ENCODE measurements at places on chromosomes 6 and 20.

DNA sequence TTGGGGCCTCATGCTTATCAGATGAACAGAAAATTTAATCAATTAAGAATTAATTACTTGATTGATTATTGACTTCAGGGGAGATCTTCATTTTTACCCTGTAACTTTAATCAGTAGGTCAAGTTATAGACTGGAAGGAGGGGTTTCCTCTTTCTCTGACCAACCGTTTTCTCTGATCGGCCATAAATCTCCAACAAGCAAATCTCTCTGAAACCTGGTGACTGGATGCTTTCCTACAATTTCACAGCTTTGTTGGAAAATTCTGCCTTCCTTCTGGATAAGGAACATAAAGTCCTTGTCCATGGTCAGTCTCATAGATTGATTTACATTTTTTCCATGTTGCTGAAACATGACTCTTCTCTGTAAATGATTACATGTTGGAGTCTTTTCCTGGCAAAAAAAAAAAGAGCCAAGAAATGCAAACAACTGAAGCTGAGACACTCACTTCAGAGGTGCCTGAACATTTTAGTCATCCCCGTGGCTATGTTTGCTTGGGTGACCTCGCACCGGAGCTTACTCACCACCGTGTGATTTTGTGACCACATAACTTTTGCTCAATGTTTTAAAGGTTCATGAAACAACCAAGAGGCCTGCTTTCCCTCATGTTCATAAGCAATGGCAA, 31.0 kb downstream of the IRF4 start:
- DNase-seq, result peak; percentile 48

- no peak for DNase-seq
Observed at GRCh38 chr6:71433441-71433840, 144.8 kb downstream of the OGFRL1 start.

- no peak for DNase-seq
Observed at GRCh38 chr6:21891080-21891479, 297.5 kb downstream of the SOX4 start.

DNA sequence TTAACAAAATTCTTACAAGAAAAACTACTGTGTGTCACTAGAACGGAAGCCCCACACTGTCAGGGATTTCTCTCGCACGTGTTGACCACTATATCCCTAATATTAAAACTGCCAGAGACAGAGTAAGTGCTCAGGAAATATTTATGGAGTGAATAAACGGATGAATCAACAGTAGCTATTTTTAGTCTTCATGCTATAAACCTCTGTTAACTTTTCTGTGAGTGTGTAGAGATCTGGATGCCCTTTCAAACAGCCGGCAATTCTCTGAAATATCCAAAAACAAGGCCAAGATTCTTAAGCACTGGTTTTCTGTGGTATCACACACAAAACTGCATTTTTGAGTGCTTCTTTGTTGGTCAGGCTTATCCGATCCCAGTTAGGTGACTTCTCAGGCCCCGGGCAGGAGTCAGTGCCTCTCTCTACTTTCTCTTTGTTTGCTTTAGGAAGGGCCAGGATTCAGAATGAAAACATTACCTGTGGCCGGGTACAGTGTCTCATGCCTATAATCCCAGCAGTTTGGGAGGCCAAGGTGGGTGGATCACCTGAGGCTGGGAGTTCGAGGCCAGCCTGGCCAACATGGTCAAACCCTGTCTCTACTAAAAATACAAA, 15.7 kb downstream of the ATP9A start:
- DNase-seq, result no peak

DNA sequence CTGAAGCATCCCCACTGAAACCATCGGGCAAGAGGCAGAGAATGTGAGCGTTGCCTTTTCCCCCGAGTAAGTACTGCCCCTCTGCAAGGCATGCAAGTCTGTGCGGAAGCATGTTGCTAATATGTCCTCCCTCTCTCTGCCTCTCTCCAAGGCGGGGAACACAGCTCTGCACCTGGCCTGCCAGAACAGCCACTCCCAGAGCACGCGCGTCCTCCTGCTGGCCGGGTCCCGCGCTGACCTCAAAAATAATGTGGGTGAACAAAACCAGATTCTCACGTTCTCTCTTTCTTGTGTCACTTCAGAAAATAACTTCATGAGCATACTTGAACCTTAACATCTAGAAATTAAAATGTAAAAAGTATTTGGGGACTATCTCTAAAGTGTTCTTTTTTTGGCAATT, 26.4 kb downstream of the LYRM2 start:
- no peak for DNase-seq

- DNase-seq, result no peak
Observed at GRCh38 chr6:138528137-138528536, 28.8 kb upstream of the NHSL1 start.

DNA sequence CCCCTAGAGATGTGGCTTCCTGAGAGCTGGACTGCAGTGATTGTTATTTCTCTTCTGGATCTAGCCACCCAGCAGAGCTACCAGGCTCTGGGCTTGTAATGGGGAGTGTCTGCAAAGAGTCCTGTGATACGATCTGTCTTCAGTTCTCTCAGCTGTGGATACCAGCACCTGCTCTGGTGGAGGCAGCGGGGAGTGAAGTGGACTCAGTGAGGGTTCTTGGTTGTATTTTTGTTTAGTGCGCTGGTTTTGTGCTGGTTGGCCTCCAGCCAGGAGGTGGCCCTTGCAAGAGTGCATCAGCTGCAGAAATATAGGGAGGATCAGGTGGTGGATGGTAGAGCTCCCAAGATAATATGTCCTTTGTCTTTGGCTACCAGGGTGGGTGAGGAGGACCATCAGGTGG, 33.7 kb downstream of the PAX1 start:
- no peak for DNase-seq

DNA sequence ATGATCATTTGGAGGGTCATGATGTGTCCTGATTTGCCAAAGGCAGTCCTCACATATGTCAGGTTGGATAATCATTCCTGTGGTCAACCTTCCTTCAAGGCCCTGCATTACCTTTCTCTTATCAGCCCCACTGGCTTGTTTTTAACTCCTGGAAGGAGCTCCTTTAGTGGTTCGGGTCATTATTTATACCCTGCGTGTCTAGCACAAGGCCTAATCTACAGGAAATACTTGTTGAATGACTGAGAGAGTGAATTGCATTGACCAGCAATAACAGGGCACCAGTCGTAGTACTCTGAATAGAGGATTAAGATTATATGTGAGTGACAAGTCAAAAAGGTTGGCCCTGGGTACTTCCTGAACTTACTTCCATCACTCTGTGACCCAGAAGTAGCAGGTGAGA, 4.5 kb downstream of the HIVEP2 start:
- DNase-seq, result no peak

- no peak for DNase-seq
Observed at GRCh38 chr6:150426198-150426597, 57.4 kb downstream of the IYD start.

DNA sequence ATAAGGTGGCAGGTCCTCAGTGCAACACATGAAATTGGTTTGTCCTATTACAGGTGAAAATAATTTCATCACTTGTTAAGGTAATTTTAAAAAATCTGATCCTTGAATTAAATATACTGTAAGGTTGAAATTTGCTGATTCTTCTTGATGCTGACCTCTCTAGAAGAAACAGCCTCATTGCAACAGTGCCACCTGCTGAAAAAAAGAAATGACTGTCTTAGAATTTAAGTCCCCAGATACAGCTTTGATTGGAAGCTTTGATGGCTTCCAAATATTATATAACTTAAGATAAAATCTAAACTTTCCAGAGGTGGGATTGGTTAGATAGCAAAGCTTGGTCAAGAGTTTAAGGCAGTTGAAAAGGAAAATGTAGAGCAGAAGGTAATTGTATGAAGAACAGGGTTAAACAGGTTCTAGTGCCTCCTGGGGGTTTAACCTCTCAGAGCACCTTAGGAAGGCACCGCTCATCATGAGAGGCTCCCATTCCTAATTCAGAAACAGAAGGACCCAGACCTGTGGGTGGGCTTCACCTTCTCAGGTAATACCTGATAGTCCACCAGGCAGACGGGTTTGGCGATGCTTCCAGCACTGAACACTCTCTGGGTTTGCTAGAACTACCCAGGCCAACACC, 401.0 kb downstream of the PAX1 start:
- DNase-seq, result no peak

DNA sequence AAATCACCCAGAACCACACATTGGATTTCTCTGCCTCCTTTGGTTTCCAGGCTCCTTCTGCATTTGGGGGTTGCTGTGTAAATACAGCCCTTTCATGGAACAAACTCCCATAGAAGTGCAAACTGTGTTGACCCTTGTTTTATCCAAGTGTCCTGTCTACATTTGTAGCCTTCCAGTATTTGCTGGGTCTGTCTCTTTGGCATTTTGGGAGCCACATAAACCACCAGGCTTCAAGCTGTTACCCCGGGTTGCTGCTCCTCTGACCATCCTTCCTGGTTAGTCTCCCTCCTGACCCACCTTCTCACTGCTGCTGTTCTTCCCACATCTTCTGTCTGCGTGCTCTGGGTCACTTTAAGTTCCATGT, 7.6 kb upstream of the MTHFD1L start:
- DNase-seq, result no peak

DNA sequence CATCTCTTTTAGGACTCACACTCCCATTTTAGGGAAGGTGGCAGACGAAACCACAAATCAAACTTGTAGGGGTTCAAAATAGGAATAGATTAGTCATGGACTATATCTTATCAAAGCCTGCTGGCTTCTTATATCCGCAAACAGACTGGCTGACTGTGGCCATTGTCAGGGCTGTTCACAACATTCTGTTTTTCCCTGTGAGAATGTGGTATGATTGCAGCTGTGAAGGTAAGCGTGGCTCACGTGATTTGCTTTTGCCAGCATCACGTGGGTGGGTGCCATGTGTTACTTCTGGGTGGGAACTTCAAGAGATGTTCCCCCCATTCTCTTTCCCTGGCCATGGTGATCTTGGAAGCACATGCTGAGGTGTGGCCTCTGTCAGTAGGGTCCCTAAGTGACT, 5.9 kb downstream of the IP6K3 start:
- DNase-seq, result no peak

DNA sequence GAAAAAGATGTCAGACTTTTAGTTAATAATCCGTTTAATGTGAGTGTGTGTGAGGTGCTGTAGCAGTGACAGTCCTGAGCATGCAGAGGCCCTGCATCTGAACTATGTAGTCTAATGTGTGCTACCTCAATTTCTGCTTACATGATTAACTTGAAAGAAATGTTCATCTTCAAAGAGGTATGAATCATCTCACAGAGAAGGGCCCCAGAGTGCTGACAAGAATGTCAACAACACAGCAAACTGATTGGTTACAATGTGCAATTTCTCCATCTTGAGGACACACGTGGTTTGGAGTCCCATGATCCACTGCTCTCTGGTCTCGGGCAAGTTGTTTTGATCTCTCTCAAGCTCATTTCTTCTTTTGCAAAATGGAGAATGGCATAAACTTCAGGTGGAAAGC, 61.7 kb upstream of the EMILIN3 start:
- no peak for DNase-seq

GRCh38 chr6:144219056-144219685, 66.0 kb upstream of the UTRN start:
- DNase-seq, result no peak

DNA sequence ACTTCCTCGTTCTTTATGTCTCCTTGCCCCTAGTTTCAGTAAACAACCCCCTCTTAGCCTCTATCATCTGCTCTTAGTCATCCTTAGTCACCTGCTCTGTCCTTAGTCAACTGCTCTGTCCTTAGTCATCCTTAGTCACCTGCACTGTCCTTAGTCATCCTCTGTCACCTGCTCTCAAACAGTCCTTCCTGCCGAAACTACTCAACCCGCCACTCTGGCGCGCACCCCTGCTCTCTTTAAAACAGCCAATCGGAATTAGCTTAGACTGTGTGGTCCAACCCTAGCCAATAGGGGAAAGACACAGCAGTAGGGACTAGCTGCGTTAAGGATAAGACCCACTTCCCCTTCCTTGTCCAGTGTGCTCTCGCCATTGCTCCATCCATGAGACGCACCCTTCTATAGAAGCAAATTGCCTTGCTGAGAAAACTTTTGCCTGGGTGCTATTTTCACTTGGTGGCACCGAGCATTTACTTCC, 73.9 kb downstream of the BACH2 start:
- DNase-seq, result no peak

DNA sequence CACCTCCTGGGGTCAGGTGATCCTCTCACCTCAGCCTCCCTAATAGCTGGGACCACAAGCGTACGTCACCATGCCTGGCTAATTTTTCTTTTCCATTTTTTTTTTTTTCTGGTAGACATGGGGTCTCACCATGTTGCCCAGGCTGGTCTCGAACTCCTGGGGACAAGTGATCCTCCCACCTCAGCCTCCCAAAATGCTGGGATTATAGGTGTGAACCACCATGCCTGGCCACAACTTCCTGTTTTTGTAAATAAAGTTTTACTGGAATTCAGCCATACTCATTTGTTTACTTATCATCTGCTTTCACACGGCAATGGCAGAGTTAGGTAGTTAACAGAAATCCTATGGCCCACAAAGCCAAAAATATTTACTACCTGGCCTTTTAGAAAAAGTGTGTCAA, 7.8 kb upstream of the RUNX2 start:
- DNase-seq, result no peak

GRCh38 chr6:161439093-161439492, 165.2 kb upstream of the AGPAT4 start:
- no peak for DNase-seq

DNA sequence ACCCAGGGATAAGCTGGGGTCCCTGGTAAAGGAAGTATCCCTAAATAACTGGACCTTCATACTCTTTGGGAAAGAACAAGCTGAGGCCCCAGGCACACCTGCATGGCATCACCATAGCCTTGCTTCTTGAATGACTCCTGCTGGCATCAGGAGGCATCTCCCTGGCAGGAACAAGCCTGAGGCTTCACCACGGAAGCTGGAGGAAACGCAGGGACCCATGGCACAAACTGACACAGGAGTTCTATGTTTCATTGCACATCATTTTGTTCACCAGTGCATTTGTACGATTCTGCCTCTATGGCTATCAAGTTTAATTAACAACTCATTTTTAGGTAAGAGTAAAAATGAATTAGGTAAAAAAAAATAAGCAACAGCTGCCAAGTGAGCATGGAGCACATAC, 619 bp upstream of the PDE7B start:
- no peak for DNase-seq

- DNase-seq, result no peak
Observed at GRCh38 chr6:30880698-30881252, 3.5 kb upstream of the DDR1 start.

GRCh38 chr6:79064635-79065034, 13.4 kb downstream of the PHIP start:
- no peak for DNase-seq

DNA sequence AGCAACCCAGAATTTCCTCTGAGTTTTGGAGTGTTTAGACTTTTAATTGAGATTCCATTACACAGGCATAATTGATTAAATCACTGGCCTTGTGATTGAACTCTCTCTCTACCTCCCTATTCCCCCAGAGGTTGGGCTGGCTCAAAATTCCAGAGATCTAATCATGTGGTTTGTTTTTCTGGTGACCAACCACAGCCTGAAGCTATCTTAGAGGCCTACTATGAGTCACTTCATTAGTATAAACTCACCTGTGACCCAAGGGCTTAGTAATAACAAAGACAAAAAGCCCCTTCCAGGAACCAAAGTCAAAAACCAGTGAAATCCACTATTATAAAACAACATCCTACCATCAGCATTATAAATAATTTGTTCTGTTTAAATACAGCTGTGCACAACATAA, 992.5 kb upstream of the CITED2 start:
- no peak for DNase-seq

All from activated T-helper 9 cell treated with anti-CD3 and anti-CD28 coated beads, Interleukin-2, amount 50 U/mL, for 16 hours (primary cell).